Endothelial cell of umbilical vein (primary cell): ENCODE measurements at places on chromosomes 7 and 10.

DNA sequence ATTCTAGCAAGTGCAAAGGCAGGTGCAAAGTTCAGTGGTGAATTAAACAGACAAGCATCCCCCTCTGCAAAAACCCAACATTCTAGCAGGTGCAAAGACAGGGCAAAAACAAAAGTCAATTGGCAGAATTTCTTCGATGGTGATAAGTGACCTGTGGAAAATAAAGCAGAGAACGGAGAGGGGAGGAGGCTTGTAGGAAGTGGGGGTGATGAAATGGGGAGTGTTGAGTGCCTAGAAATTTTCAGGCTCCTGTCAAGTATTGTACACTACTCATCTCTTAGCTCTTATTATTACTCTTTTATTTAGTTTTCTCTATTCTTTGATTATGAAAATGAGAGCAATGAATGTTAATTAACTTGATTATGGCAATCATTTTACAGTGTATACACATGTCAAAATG, 2.4 kb upstream of the CD36 start:
- H3K27ac ChIP-seq = no peak overlapping the region
- no peaks in the 10 kb centered on the region for H3K36me3 ChIP-seq

- no peak for DNase-seq
- H3K4me3 ChIP-seq = no peak overlapping the region
- H3K27me3 ChIP-seq = no peaks in the 10 kb centered on the region
These were observed 22.0 kb upstream of the SLC26A4 start for GRCh38 chr7:107638594-107638993.

DNA sequence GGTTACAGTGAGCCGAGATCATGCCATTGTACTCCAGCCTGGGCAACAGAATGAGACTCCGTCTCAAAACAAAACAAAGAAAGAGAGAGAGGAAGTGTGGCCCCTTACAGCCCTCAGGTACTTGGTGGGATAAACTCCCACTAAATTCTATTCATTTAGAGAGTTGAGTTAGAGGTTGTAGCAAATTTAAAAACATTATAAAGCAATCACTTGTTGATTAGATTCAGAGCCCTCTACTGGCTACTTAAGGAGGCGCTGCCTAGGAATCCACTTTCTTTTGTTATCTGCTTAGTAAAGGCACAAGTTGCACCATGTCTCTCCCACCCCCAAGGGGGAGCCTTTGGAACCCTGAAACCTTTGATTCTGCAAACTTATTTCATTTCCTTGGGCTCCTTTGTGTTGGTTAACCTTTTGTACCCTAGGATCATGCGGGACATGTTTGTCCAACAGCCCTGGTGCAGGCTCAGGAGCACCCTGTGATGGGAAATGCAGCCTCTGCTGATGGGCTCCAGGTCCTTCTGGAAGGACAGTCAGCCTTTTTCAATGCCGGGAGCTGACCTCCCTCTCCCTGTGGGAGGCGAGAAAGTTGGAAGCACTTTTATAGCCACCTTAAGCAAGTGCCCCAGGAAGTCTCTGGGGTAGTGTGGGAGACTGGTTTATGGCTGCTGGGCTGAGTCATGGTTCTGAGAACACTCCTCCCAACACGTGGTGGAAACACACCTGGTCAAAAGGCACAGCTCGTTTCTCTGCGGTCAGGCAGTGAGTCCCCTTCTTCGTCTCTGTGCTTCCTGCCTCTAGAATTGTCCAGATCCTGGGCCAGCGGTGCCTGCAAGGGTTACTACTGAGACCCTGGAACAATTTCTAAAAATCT, 2.3 kb downstream of the HKDC1 start:
- H3K4me1 ChIP-seq = peaks cover 22% of the 10 kb centered on the region
- no peak overlapping the region for H3K4me3 ChIP-seq
- peak; percentile 73 for DNase-seq

GRCh38 chr10:50394832-50395231, 143.5 kb upstream of the ASAH2 start:
- peak; percentile 36 for DNase-seq
- H3K4me3 ChIP-seq = no peak overlapping the region
- H3K27ac ChIP-seq = no peak overlapping the region

DNA sequence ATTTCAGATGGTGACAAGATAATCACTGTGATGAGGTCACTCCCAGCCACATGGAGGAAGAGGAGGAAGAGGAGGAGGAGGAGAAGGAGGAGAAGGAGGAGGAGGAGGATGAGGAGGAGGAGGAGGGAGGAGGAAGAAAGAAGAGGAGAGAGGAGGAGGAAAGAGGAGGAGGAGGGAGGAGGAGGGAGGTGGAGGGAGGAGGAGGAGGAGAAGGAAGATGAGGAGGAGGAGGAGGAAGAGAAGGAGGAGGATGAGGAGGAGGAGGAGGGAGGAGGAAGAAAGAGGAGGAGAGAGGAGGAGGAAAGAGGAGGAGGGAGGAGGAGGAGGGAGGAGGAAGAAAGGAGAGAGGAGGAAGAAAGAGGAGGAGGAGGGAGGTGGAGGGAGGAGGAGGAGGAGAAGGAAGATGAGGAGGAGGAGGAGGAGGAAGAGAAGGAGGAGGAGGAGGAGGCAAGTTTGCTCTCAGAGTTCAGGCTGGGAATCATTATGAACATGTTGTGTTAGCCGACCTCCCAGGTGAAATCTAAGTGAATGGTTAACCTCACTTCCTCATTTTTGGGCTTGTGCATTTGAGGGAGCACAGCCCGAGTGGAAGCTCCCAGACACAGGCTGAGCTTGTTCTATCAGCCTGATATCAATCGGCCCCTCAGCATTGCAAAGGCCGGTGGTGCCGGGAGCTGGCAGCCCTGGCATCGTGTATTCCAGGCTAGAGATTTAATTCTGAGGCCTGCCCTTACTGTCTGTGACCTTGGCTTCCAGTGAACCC, 236.2 kb upstream of the PITRM1 start:
- DNase-seq = no peak
- H3K27me3 ChIP-seq = no peaks in the 10 kb centered on the region
- no peaks in the 10 kb centered on the region for H3K36me3 ChIP-seq

- H3K27ac ChIP-seq = no peak overlapping the region
- no peak overlapping the region for H3K4me3 ChIP-seq
- DNase-seq = no peak
- H3K27me3 ChIP-seq = peaks cover 92% of the 10 kb centered on the region
- no peaks in the 10 kb centered on the region for H3K4me1 ChIP-seq
These were observed 12.9 kb downstream of the UNCX start for GRCh38 chr7:1245524-1246050.
